ENCODE measurements at places on chromosomes 13 and 19.

DNA sequence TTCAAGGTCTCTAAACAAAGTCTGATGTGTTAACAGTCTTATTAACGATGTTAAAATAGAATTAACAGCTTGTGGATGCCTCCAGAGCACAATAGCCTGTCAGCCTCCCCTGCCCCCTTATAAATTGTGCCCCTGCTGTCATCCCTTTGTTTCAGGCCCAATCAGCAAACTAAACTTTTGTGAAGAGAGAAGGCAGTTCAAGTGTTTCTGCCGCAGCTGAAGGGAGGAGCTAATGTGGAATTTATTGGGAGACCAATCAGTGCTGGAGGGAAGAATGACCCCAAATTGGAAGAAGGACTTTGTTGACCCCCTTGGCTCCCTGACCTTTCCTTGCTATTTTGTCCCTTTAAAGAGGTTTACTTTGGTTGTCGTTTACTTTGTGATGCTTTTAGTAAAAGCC lies 160.5 kb downstream of the TM9SF2 start:
- no peak for DNase-seq

DNA sequence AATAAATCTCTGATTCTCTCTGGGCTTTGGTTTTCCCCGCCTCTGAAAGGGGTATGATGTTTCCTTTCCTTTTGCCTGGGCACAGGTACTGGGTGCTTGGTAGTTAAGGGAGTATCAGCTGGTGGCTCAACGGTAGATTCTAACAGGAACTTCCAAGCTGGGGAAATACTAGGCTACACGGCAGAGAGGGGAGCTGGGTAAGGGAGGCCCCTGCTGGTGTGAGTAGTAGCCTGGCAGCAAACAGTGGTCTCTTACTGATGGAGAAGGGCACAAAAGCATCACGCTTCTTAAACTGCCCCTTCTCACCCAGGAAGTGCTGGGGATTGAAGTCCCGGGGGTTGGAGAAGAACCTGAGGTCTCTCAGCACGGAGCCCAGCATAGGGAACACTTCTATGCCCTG lies 26.9 kb upstream of the CYP2A7 start:
- DNase-seq = no peak

DNA sequence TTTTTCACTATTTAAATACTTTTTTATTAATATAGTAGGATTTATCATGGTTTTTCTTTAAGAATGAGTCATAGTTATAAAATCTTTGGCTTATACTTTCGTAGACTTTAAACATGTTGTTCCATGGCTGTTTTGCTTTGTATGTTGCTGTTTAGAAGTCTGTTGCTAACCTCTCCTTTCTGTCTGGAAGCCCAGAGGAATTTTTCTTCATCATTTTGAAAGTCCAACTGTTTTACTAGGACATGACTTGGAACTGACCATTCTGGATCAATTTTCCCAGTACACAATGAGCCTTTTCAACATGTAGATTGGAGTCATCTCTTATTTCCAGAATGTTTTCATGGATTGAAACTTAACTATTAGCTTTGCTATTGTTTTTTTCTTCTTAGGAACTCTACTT lies 7.9 kb downstream of the CAB39L start:
- DNase-seq = no peak

DNA sequence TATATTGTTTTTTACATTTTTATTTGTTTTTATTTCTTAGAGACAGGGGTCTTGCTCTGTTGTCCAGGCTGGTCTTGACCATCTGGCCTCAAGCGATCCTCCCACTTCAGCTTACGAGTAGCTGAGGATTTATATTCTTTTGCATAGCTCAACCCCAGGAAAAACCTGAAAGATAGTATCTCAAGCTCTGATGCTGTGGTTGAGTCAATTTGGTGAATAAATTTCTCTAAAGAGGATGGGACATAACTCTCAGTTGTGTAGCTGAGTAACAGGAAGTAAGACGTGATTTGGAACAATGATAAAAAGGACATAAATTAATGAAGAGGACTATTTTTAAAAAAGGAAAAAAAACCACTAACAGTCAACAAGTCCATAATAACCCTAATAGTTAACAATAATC lies 79.8 kb upstream of the TNFSF11 start:
- DNase-seq = no peak

- DNase-seq = no peak
Observed at GRCh38 chr19:29561601-29562000, 35.8 kb downstream of the VSTM2B start.

DNA sequence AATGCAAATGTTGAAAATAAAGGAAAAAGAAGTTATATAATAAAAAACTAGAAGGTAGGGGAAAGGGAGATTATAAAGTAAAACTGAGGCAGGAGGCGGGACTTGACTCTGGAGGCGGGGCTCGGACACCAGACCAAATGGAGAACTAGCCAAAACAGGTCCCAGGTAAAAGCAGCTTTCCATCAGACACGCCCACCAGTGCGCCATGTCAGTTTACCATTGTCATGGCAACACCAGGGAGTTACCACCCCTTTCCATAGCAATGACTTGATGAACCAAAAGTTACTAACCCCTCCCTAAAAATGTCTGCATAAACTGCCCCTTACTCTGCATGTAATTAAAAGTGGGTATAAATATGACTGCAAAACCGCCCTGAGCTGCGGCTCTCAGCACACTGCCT lies 70.9 kb downstream of the PEPD start:
- no peak for DNase-seq

GRCh38 chr19:5753743-5754142 lies 30.8 kb downstream of the PRR22 start:
- no peak for DNase-seq

GRCh38 chr19:16325641-16326400 lies 1.2 kb downstream of the KLF2 start:
- DNase-seq = no peak

- DNase-seq = no peak
Observed at GRCh38 chr19:6226444-6227155, 53.2 kb downstream of the MLLT1 start.

DNA sequence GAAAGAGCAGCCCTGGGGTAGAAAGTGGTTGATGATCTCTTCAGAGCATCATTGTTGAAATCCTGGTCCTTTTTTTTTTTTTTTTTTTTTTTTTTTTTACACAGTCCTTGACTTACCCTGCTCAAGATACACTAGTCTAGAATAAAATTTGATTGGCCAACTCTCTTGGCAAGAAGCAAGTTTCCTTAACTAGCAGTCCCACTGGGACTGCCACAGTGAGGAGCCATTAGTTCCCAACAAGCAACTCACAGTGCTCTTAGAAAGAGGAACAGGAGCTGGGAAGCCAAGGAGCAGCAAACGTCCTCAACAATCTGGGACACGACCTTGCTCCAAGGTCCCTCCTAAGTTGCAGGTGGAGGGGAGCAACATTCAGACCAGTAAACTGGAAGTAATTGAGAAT lies 47.9 kb upstream of the INTS6 start:
- no peak for DNase-seq

GRCh38 chr13:40494513-40494912 lies 171.9 kb downstream of the FOXO1 start:
- DNase-seq = no peak

GRCh38 chr13:43787997-43788396 lies 1.2 kb upstream of the ENOX1 start:
- DNase-seq = no peak

DNA sequence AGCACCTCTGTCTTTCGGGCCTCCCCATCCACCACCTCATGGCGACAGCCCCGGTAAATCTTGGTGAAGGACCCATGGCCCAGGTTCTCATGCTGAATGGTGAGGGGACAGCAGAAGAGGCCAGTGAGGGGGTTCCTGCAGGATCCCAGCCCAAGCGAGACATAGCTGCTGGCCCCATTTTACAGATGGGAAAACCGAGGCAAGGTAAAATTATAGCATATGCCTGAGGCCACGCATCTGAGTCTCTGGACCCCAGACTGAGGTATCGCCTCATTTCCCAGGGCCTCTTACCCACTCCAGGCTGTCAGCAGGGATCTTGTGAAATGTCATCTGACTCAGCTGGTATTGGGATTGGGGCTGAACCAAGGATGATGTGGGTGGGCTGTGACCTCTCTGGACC lies 9.8 kb downstream of the JAK3 start:
- no peak for DNase-seq

DNA sequence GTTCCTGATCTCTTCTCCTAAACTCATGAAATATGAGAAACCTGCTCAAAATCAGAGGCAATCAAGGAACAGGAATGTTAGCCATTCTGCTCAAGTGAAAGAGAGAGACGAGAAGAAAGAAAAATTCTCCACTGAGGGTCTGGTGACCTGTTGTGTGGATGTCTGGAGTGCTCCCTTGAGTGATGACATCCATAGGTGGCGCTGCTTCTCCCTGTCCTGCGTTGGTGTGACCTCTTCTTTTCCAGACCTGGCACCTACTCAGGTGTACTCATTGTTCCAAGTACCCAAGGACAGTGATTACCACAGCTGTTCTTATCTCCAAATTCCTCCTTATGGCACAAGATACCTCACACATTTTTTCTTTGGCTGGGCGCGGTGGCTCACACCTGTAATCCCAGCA lies 4.0 kb downstream of the ZNF223 start:
- no peak for DNase-seq

DNA sequence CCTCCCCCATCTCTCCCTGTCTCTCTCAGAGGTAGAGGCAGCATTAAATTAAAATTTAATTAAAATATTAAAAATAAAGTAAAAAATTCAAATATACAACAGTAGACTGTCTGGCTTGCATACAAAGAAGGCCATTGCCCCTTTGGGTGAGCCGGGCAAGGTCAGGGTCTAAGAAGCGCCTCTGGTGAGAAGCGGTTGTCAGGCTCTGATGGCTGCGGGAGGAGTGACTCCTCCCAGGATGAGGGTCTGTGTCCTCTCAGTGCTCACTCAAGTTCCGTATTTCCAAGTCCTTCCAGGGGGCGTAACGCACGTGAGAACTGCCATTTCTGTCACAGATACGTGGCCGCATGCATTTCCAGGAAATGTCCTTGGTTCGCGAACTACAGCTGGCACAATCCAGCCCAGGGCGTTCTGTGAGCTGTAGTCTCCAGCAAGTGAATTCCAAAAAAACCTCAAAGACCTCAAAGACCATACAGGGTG lies 737 bp upstream of the ZNF181 start:
- DNase-seq = no peak

GRCh38 chr19:49481020-49481683 lies 6.3 kb upstream of the RPL13A start:
- DNase-seq = no peak

GRCh38 chr13:105346141-105346775 lies 1189.2 kb downstream of the EFNB2 start:
- no peak for DNase-seq

- no peak for DNase-seq
Observed at GRCh38 chr13:40170091-40170490, 496.4 kb downstream of the FOXO1 start.

DNA sequence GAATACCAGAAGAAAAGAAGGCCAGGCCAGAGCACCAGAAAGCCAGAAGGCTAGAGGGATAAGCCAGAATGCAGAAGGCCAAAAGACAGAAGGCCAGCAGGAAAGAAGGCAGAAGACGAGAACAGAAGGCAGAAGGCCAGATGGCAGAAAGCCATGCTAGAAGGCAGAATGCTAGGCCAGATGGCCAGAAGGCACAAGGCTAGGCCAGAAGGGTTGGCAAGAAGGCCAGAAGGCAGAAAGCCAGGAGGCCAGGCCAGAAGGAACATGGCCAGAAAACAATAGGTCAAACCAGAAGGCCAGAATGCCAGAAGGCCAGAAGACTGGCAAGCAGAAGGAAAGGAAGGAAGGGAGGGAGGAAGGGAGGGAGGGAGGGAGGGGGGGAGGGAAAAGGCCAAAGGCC lies 188.8 kb downstream of the TUBA3C start:
- DNase-seq = no peak

DNA sequence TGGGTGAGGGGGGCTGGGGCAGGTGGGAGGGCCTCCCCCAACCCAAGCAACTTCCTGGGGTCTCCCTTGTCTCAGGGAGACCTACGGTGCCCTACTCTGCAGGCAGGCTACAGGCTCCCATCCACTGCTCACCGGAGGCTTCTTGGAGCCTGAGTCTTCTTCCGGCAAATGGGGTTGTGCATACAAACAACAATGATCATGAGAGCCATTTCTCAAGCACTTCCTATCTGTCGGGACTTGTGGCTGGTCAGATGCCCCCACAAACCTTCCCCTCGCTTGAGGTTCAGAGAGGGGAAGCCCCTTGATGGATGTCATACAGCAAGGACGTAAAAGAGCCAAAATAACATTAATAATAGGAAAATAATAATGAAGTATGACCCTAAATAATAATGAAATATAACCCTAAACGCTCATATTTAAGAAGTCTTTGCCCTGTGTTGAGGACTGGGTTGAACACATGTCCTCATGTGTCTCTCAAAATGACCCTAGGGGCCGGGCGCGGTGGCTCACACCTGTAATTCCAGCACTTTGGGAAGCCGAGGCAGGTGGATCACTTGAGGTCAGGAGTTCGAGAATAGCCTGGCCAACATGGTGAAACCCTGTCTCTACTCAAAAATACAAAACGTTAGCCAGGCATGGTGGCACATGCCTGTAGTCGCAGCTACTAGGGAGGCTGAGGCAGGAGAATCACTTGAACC lies 727 bp downstream of the CD37 start:
- DNase-seq = no peak

GRCh38 chr13:32837973-32838927 lies 178.0 kb upstream of the KL start:
- DNase-seq = no peak

GRCh38 chr13:29578300-29579085 lies 17.0 kb downstream of the SLC7A1 start:
- no peak for DNase-seq

DNA sequence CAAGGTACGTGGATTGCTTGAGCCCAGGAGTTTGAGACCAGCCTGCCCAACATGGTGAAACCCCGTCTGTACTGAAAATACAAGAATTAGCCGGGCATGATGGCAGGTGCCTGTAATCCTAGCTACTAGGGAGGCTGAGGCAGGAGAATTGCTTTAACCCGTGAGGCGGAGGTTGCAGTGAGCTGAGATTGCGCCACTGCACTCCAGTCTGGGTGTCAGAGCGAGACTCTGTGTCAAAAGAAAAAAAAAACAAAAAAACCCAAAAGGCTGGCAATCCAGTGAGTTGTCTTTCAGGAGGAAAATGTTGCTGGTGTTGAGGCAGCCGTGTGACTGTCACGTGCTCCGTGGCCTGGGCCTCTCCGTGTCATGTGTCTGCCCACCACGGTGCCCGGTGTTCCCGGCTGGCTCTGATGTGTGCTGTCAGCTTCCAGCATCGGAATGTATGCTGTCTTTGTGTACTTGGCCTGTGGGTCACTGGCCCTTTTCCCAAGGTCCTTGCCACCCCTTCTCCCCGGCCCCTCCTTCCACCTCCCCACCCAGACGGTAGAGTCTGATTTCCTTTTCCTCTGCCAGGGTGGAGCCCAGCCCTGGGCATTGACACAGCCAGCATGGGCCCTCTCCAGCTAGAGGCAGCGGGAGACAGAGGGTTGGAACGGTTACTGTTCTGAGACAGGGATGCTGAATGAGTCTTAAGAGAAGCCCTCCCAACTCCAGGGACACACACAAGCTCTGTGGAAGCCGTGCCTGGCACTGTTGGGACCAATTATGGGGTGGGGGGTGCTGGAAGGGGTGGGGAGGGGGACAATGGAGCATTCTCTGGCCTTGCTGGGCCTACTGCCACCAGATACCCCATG lies 7.2 kb upstream of the TUBB4A start:
- DNase-seq = no peak

DNA sequence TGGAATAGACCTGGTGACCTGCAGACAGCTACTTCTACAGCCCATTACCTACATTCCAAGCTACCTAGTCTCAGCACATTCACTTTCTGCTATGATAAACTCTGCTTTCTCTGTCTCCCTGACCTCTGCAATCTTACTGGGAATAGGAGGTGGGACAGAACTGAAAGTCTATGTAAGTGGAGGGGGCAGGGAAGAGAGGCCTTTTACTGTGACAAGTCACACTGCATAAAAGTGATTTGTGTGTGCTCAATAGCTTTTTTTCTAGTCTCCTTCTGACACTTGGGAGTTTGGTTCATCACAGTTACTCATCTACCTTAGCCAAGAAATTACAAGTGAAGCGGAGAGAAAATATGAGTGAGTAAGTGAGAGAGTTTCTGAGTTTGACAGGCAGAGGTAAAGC lies 322.4 kb downstream of the OLFM4 start:
- no peak for DNase-seq
